ENCODE measurements at places on chromosomes 12 and 14. TPM values are rescaled to one million over a fixed set of nuclear protein-coding genes. Genes with fewer than 3 reads are reported as not detected.
A peak's percentile ranks its signal among the peaks of the same experiment; 100 is the strongest.

Gene RPGRIP1
- 0.38 TPM for total RNA-seq

GRCh38 chr14:94394025-94394493 lies 5.7 kb upstream of the SERPINA1 start:
- H3K4me3 ChIP-seq = no peak overlapping the region
- peaks cover 11% of the 10 kb centered on the region for H3K27me3 ChIP-seq

- H3K36me3 ChIP-seq = peaks cover 39% of the 10 kb centered on the region
- no peak for DNase-seq
- no peak overlapping the region for H3K4me3 ChIP-seq
Observed at GRCh38 chr14:103346286-103346685, 12.2 kb downstream of the EIF5 start.

Gene LIN7A
- total RNA-seq = 15.5 TPM

- no peak overlapping the region for H3K4me3 ChIP-seq
- no peak overlapping the region for H3K27ac ChIP-seq
- DNase-seq = no peak
Observed at GRCh38 chr14:67577181-67577808, 22.8 kb downstream of the PIGH start.

- H3K27me3 ChIP-seq = no peaks in the 10 kb centered on the region
- no peak for DNase-seq
- H3K36me3 ChIP-seq = no peaks in the 10 kb centered on the region
- H3K4me1 ChIP-seq = peaks cover 4% of the 10 kb centered on the region
- H3K27ac ChIP-seq = no peak overlapping the region
- no peak overlapping the region for H3K4me3 ChIP-seq
Observed at GRCh38 chr14:44979273-44979672, 17.3 kb downstream of the TOGARAM1 start.

Gene KCNH3
- total RNA-seq = 1.2 TPM

- no peak overlapping the region for H3K27ac ChIP-seq
- no peaks in the 10 kb centered on the region for H3K27me3 ChIP-seq
- H3K36me3 ChIP-seq = no peaks in the 10 kb centered on the region
- DNase-seq = no peak
Observed at GRCh38 chr14:45526715-45527549, 273.9 kb upstream of the MIS18BP1 start.

DNA sequence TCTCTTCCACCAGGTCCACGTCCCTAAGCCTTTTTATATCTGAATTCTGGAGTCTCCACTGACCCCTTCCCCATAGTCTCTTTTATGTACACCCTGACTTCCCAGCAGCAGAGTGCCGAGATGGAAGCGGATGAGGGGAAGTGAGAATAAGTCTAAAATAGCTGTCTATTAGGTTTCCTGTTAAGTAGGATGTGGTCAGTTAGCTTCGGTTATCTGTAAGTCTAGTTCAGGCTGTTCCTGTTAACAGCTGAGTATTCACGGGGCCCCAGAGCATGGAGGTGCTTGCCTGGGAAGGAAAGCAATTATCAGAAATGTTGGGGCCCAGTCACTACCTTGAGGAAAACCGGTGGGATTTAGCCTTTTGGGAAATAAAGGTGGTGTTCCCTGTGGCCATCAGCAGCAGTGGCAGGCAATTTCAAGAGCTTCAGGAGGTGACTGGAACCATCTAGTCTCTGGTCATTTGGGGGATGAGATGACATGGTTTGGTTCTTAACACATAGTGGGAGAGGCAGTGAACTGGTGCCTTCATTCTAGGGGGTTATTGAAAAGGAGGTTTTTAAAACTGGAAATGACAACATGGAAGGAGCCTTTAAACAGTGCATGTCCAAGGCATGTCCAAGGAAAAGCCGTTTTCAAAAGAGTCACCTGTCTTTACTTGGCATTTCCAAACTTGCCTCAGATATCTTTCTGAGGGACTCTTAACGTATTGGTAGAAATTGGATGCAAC lies 21.8 kb downstream of the CHST11 start:
- H3K4me1 ChIP-seq = no peaks in the 10 kb centered on the region
- H3K4me3 ChIP-seq = no peak overlapping the region
- H3K27me3 ChIP-seq = no peaks in the 10 kb centered on the region
- DNase-seq = no peak
- no peaks in the 10 kb centered on the region for H3K36me3 ChIP-seq

DNA sequence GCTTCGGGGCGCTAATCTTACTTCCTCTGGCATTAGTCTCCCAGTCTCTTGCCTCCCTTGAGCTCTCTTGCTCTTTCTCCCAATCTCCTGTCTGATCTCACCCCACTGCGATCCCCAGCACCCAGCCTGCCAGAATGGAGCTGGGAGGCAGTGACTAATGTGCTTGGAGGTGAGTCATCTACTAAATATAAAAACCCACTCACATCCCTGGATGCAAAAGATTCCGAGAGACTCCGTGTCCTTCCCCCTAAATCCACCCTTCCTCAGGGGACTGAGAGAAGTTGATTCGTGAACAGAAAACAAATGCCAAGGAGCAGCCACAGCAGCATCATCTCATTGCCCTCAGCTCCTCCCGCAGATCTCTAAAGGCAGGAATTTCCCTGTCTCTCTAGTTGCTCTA lies 45.7 kb upstream of the KCNA5 start:
- H3K4me3 ChIP-seq = no peak overlapping the region
- H3K36me3 ChIP-seq = no peaks in the 10 kb centered on the region
- H3K27ac ChIP-seq = no peak overlapping the region

DNA sequence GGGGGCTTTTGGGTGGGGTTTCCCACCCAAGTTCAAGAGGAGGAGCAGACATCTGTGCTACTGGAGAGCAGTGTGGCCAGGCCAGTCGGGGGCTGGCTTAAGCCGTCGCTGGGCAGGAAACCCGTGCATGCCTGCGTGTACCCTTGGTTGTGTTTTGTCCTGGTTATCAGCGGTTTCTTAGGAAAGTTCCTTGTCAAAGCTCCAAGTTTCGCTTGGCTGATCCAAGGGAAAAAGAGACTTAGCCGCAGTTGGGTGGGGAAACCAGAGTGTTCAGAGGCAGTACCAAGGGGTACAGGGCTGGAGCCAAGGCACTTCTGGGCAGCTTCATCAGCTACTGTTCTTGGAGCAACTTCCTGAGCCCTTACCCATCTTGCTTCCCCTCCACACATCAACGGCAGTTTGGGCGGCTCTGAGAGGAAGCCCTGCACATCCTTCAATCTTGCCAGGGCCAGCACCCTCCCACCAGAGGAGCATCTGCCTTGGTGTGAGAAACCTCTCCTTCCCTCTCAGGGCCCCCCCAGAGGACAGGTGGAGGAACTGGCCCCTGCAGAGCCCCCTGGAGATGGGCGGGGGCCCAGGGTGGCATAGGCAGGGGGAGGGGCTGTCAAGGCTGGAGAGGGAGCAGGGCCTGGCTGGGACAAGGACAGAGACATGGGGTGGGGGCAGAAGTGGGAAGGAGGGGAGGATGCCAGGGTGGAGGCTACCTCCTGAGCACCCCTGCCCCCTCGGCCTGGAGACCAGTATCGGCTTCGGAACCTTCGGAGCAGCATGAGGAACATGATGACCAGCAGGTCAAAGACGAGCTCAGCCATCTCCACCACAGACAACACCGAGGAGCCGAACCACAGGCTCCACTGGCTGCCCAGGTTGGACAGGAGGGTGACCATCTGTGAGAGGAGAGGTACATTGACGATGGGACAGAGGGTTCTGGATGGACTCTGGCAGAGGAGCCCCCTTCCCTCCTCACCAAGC lies 5.8 kb upstream of the TNFRSF1A start:
- peak overlapping the region; percentile 3 for H3K4me3 ChIP-seq
- H3K27me3 ChIP-seq = no peaks in the 10 kb centered on the region
- peaks cover 4% of the 10 kb centered on the region for H3K4me1 ChIP-seq
- no peaks in the 10 kb centered on the region for H3K36me3 ChIP-seq
- peak; percentile 66 for DNase-seq

Gene VDR
- 0.44 TPM for total RNA-seq

Gene C12orf56
- total RNA-seq = not detected

DNA sequence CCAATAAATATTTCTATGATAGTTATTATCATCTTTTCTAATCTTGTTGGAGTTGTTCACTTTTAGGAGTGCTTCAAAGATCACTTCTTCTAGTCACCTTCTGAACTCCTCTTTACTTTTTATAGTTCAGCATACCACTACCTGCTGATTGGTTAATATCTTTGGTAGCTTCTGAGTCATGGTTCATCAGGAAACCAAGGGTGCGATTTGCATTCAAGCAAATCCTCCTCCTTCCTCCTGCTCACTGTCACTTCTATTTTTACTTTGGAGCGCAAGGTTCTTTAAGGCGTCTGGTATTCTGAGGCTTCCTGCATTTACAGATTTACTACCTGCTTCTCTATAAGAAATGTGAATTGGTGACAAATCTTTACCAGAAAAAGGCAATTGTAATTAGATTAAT lies 24.0 kb downstream of the SYT1 start:
- H3K4me1 ChIP-seq = no peaks in the 10 kb centered on the region
- H3K27ac ChIP-seq = no peak overlapping the region
- no peaks in the 10 kb centered on the region for H3K36me3 ChIP-seq
- H3K27me3 ChIP-seq = no peaks in the 10 kb centered on the region

DNA sequence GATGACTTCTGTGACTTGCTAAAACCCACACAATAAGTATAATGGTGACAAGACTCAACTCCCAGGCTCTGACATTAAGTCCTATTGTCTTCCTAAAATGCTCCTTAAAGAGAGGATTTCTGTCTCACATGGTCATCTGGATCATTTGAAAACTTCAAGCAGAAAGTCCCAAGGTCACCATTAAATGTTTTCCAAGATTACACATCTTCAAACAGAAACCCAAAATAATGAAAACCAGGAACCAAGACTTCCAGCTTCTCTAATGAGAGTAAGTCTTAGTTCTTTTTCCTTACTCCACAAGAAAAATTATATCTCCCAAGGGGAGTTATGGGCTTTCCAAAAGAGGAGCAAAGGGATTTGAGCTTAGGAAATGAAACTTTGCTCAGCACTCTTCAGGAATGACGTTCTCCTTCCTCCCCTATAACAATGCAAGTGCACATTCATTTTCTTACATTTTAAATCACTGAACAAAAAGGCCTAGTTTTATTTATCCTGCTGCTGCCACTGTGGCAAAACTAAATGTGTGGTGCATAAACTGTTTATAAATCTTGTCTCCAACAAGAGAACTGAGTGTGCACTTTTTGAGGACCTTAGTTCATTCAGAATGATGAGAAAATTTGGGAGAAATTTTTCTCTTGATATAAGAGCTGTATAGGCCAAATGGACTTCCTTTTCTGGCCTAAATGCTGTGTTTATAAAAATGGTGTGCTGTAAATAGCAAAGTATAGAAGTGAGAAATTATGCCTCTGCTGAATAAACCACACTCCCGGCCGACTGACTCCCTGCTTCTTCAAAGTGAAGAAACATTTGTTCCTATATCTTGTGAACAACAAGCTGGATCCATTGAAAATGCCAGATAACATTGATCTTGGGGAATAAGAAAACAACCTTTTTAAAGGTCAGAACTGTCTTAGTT lies 148.4 kb upstream of the PLEKHG7 start:
- H3K4me1 ChIP-seq = peaks cover 46% of the 10 kb centered on the region
- H3K27ac ChIP-seq = peak overlapping the region; percentile 18
- no peak for DNase-seq
- H3K36me3 ChIP-seq = no peaks in the 10 kb centered on the region

- peaks cover 29% of the 10 kb centered on the region for H3K4me1 ChIP-seq
- no peaks in the 10 kb centered on the region for H3K27me3 ChIP-seq
- peaks cover 12% of the 10 kb centered on the region for H3K36me3 ChIP-seq
- DNase-seq = peak; percentile 23
Observed at GRCh38 chr14:105420101-105420973, 710 bp downstream of the MTA1 start.

DNA sequence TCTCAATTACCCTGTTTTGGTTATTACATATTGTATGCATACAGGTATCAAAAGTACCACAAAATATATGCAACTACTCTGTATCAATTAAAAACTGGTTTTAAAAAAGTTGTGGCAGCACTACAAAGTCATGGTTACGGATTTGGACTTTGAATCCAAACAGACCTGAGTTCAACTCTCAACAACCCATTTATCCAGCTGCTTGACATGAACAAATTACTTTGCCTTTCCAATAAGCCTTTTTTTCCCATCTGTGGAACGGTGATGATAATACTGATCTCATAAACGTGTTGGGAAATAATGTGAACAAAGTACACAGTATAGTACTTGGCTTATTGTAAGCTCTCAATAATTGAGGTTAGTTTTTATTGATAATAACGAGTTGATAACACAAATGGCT lies 85.0 kb downstream of the MNAT1 start:
- no peak overlapping the region for H3K27ac ChIP-seq
- no peak overlapping the region for H3K4me3 ChIP-seq
- no peaks in the 10 kb centered on the region for H3K27me3 ChIP-seq
- no peaks in the 10 kb centered on the region for H3K4me1 ChIP-seq
- no peak for DNase-seq
